ENCODE measurements at places on chromosomes 1 and 21.

DNA sequence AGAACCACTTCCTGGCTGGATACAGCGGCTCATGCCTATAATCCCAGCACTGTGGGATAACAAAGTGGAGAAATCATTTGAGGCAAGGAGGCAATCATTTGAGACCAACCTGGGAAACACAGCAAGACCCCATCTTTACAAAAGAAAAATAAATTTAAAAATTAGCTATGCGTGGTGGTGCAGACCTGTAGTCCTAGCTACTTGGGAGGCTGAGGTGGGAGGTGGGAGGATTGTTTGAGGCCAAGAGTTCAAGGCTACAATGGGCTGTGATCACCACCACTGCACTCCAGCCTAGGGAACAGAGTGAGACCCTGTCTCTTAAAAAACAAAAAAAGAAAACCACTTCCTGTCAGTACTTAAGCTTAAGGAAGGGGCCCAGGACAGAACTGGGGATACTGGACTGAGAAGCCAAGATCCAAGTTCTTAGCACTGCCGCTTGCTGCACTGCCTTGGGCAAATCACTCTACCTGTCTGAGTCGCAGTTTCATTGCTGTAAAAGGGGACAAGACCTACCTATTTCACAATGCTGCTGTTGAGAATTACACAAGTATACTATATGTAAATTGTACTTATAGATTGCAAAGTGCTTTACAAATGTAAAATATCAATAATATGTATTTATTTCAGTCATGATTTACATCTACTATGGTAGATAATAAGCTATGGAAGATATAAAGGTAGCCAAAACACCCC, 154.9 kb downstream of the RERE start:
- DNase-seq, result no peak

DNA sequence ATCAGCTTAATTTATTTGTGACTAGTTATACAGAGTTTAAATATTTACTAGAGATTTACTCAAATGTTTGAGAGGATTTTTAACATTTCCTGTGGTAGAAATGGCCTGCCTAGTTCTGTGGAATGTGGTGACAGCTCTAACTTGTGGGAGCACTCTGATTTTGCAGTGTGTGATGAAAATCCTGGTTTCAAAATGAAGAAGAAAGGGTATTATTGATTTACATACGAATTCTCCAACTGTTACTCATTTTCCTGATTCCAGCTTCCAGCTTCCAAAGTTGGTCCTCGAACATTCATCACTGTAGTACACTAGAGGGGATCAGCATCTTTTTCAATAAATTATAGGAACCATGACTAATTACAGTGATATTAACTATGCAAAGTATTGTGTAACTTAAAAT, 462.7 kb upstream of the PKN2 start:
- no peak for DNase-seq

GRCh38 chr1:46284597-46285564, 18.5 kb downstream of the LRRC41 start:
- no peak for DNase-seq

DNA sequence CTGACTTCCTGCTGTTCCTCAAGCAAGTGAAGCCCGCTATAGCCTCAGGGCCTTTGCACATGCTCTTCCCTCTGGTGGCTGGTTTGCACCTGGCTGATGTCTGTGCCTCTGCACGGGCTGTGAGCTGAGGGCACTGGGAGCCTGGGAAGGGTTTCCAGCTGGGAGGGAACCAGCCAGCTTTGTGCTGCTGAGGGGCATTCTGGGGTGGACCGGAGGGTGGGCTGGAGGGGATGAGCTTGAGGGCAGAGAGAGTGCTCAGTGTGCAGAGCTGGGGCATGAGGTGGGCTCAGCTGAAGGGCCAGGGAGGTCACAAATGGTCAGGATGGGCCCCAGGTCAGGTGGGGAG, 305.7 kb downstream of the MATN1 start:
- DNase-seq, result no peak

DNA sequence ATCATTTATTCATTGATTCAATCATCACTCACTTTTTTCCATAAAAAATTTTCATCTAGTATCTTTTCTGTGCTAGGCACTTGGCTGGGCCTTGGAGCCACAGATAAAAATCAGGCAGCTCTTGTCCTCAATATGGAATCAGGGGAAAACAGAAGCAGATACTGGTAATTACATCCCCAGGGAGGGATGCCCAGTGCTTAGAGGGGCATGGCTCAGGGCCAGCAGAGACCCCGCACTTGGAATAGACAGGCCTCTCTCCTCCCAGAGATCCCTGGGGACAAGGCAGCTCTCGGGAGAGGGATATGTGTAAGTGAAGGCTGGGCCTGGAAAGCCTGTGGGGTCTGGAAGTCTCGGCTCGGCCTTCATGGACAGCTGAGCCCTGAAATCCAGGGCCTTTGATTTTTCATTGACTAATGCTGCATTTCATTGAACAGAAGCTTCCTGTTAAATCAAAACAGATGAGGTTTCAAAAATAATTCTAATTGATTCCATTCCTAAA, 180.4 kb downstream of the FOXD2 start:
- DNase-seq, result no peak

DNA sequence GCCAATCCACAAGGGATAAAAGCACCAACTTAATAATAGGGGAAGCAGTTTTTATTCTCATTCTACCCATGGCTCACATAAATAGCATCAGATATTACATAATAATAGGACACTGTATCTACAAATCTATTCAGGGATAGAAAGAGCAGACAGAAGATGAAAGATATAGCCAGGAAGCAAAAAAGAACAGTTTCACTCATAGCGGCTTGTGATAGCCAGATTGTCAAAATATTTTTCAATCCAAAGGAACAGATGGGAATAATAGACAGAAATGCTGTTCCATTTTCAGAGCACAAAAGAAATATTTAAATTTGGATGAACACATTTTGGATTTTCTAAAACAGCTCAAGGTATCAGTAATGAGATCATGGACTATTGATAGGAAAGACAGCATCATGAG, 232.5 kb upstream of the GREM2 start:
- DNase-seq, result no peak

- no peak for DNase-seq
These were observed 82.3 kb downstream of the ITPKB start for GRCh38 chr1:226656601-226657277.

All from NCI-H1417 treated with DMSO at 0.1 percent for 48 hours (cell line).